ENCODE measurements at places on chromosomes 16 and 17. TPM values are rescaled to one million over a fixed set of nuclear protein-coding genes. Genes with fewer than 3 reads are reported as not detected.

FBXW10 gene
- 0.82 TPM for total RNA-seq

ODAD4 gene
- 3.3 TPM for total RNA-seq

NPEPPS gene
- 206 TPM for total RNA-seq

ABR gene
- total RNA-seq = 123 TPM

LIMD2 gene
- total RNA-seq = 19.2 TPM

NEUROD2 gene
- 44.8 TPM for total RNA-seq
